Germinal center (tissue), 1 donor: ENCODE measurements at places on chromosomes 11 and 22.

GRCh38 chr11:65660038-65660437, 2.7 kb downstream of the RELA start:
- DNase-seq = no peak

DNA sequence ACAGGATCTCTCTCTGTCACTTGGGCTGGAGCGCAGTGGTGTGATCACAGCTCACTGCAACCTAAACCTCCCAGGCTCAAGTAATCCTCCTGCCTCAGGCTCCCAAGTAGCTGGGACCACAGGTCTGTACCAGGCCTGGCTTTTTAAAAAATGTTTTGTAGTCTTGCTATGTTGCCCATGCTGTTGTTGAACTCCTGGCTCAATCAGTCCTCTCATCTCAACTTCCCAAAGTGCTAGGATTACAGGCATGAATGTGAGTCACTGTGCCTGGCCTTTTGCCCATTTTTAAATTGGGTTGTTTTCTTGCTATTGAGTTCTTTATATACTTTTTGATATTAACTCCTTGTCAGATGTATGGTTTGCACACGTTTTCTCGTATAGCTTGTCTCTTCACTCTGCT, 33.0 kb upstream of the PITPNB start:
- DNase-seq = no peak

DNA sequence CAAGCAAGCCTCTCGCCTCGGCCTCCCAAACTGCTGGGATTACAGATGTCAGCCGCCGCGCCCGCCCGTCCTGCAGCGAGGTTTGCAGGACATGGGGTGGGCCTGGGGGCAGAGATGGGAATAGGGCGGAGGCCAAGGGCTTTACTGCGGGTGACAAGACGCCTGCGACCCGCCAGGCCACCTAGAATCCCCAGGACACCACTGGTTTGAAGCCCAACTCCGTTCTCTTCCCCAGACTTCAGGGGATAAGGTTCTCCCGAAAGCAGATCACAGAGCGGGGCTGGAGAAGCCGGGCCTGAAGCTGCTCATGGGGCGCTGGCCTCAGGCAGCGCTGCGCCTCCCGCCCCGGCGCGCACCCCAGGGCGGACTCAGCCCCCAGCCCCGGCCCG, 354 bp downstream of the POLR2L start:
- no peak for DNase-seq

GRCh38 chr22:39960791-39961746, 872 bp downstream of the TMA7B start:
- DNase-seq = no peak

- DNase-seq = no peak
Observed at GRCh38 chr11:17992916-17993315, 19.9 kb downstream of the SERGEF start.

DNA sequence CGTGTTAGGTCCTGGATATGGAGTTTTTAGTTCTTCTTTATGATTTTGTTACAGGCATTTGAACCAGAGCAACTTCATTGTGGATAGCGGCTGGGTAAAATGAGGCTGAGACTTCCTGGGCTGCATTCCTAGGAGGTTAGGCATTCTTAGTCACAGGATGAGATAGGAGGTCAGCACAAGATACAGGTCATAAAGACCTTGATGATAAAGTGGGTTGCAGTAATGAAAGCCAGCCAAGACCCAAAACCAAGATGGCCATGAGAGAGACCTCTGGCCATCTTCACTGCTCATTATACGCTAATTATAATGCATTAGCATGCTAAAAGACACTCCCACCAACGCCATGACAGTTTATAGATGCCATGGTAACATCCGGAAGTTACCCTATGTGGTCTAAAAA, 23.4 kb upstream of the CLMP start:
- no peak for DNase-seq

DNA sequence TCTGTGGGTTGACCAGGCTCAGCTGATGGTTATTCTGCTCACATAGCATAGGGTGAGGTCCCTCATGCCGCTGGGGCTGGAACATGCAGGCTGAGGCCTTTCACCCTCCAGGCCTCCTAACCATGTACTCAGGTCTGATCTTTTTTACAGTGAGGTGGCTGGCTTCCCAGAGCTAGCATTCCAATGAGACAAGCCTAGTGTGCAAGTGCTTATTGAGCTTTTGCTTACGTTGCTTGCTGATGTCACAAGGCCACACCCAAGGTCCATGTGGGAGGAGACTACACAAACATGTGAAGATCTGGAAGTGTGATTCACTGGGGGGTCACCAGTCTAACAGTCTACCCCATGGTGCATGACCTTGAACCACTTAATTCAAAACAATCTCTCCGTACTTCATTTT, 33.9 kb downstream of the ISX start:
- no peak for DNase-seq

- no peak for DNase-seq
Observed at GRCh38 chr11:45083544-45084087, 62.8 kb upstream of the PRDM11 start.

GRCh38 chr11:24312464-24313238, 184.2 kb upstream of the LUZP2 start:
- no peak for DNase-seq
